NCI-H446 (cell line): ENCODE measurements at places on chromosomes 2 and 18.

DNA sequence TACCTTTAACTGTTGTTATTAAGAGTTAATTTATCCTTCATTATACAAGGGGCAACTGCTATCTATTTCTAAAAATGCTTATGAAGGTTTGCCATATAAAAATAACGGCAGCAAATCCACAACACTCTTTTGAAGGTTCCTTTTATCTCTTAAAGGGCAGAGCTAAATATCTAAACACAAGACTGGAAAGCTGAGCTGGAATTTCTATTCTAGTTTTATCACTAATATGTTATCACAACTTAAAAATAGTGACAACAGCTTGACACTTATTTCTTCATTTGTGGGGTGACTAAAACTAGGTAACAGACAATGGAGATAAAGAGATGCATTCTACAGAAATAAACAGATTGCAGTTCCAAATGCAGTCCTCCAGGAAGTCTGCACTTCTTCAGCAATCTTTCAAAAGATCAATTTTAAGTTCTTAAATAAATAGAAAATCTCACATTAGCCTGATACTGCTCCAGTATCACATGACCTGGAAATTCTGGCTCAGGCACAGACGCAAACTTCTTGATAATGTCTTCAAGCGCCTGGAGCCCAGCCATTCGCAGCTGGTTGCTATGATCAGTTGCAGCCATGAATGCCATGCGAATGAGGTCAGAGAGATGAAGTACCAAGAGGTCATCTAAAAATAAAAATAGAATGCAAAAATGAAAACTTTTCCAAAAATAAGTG is 54.0 kb upstream of the STRN start:
- DNase-seq = no peak

GRCh38 chr2:202109737-202110184 is 36.7 kb downstream of the KIAA2012 start:
- DNase-seq = no peak

DNA sequence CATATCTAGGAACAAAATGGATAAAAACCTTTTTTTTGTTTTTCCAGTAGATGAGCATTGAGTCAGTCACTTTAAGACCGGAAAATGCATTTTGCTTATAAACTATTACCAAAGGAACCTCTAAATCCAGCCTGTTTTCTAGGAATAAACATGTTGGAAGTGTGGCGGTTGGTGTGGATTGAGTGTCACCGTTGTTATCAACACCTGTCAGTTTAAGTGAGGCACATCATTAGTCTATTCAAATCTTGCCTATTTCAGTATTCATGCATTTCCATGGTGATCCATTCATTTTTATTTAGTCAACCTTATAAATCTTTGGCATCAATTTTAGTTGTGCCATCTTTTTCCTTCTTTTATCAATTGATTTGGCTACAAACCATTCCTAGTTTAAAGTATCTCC is 3.3 kb downstream of the KLHL29 start:
- DNase-seq = no peak

DNA sequence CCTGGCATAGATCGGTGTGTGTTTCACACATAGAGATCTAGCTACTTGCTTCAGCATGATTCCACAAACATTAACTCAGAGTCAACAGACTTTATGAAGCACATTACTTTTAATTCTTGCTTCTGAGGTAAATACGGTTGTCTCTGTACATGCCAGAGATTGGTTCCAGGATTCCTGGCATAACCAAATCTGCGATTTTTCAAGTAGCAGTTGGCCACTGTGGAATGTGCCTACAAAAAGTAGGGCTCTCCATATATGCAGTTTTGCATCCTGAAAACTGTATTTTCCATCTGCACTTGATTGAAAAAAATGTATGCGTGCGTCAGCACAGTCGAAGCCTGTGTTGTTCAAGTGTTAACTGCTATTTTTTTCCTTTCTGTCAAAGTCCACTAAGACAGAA is 85.0 kb downstream of the ZAP70 start:
- no peak for DNase-seq

- no peak for DNase-seq
These were observed 114.1 kb downstream of the ALPK2 start for GRCh38 chr18:58514773-58515172.
